Stomach (tissue), 19 donors: ENCODE measurements at places on chromosomes 2 and 18. TPM values are rescaled to one million over a fixed set of nuclear protein-coding genes. Genes with fewer than 3 reads are reported as not detected.

The ACMSD gene
- total RNA-seq: not detected

The CCDC68 gene
- total RNA-seq: 40.0 TPM

The SERPINB2 gene
- not detected for total RNA-seq

The HOXD13 gene
- total RNA-seq: not detected

GRCh38 chr2:54394392-54394791 is 61.7 kb upstream of the SPTBN1 start:
- no peak for DNase-seq

- no peak for DNase-seq
Observed at GRCh38 chr2:237041231-237041630, 44.5 kb upstream of the COPS8 start.

- DNase-seq: no peak
Observed at GRCh38 chr18:1438967-1439366, 534.3 kb downstream of the ADCYAP1 start.

DNA sequence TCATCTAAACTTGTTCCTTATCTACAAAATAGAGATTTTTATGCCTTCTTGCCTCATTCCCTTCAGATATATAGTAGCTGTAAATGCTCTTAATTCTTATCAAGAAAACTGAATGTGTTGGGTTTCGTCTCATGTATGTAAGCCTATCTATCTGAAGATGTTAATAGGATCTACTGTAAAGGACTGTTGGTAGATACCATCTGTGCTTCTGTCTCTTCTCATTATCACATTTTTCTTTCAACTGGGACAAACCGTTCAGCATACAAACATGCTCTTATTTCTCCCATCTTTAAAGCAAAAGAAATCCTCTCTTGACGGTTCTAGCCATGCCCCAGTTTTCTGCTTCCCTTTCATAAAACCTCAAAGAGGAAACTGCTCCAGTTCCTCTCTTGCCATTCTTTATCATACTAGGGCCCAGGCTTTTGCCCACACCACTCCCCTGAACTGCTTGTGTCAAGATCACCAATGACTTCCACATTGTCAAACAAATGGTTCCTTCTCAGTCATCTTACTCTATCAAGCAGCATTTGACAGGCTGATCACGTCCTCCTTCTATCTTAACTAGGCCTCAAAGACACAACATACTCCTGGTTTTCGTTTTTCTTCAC is 88.7 kb downstream of the ARHGEF33 start:
- no peak for DNase-seq

- no peak for DNase-seq
Observed at GRCh38 chr2:84478867-84479266, 19.8 kb upstream of the SUCLG1 start.

- peak; percentile 84 for DNase-seq
Observed at GRCh38 chr2:177604271-177605065, 211.9 kb downstream of the AGPS start.

- DNase-seq: no peak
Observed at GRCh38 chr18:23718243-23718720, 29.0 kb downstream of the LAMA3 start.

- no peak for DNase-seq
Observed at GRCh38 chr2:122939796-122940195, 1085.3 kb upstream of the CNTNAP5 start.

- DNase-seq: no peak
Observed at GRCh38 chr2:73217160-73217559, 3.1 kb downstream of the SMYD5 start.

DNA sequence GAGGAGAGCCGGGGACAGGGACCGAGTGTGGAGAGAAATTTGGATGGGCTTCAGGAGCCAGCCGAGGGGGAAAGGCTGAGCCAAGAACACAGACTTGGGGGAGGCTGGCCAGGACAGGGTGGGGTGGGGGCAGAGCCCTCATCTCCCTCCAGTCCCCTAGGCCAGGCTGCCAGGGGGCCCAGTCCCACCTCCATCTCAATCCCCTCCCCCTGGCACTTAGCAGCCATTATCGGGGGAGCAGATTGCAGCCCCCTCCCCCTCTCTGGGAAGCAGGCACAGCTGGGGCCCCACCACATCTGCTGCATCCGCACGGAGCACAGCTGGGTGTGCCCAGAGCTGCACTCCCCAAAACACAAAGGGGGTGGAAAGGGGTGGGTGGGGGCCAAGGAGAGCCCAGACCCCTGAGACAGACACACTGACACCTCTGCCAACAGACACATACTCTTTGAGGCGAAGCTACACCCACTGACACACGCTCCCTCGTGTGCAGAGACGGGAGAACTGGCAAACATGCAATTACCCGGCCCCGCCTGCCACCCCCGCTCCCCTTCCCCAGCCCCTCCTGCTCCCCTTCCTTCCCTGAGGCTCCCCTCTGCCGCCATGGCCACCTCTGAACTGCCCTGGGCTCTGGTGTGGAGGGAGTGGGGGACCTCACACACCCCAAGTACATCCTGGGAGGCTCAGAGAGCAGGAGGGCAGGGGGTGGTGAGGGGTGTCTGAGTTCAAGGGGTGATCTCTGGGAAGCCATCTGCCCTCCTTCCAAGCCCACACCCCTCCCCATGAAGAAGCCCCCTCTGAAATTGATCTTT is 5.1 kb upstream of the ASIC4 start:
- peak; percentile 56 for DNase-seq

DNA sequence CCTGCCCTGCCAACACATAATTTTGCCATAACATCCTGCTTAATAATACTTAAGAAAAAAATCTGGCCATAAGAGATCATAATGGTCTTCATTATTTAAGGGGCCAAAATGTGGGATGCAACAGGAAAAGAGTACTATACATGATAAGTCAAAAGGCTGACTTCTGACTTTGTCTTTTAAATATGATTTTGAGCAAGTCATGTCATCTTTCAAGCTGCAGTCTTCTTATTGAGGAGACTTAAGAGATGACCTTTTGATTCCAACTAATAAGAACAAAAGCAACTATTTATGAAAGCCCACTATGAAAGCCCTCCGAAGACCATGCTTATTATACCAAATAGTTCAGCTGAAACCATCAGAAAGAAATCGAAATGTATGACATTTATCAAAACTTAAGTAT is 41.6 kb downstream of the PUM2 start:
- DNase-seq: no peak

DNA sequence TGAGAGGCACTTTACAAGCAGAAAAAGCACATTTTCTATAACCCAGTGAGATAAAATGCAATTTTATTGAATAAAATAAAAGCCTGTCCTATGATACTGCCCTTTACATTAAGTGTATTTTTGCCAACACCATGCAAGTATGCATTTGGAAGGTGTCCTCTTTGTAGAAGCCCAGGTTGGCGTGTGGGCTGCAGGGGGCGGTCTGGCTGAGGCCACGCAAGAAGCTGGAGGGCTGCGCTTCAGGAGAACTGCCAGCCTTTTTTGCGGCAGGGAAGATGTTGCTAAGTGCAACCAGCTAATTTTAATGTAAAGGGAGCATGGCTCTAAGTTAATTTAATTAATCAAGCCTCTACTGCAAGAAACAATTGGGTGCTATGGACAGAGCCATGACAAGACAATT is 562.8 kb upstream of the SALL3 start:
- DNase-seq: no peak

DNA sequence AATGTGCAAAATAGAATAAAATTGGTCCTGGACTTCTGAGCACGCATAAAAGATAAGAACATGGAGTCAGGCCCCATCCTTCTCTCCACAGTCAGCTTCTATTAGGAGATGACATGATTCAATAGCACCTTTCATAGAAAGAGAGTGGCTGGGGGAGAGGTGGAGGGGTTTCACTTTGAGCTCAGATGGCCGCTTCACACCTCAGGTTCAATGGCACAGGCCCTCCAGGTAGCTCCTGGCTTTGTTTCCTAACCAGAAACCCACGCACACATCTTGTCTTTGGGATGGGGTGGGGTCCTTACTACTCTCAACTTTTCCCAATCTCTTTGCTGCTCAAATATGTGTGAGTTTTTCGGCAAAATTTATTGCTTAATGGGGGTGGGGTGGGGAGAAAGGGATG is 332.3 kb downstream of the CLIP4 start:
- no peak for DNase-seq

DNA sequence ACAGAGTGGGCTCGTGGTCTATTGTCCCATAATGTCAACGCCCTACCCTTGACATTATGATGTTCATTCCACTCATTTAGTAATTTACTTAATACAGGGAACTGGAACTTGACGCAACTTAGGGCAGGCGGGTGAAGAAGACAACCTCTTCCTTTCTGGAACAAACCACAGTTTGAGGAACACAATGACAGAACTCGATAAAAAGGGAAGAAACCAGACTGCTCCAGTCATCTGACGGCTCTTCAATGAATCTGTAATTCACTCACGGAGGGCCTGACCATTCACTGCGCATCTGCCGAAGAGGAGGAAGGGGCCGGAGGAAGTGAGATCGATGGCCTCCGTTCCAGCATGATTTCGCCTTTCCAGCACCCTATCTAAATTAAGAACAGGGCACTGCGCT is 83.2 kb downstream of the BCL2 start:
- DNase-seq: no peak

- no peak for DNase-seq
Observed at GRCh38 chr2:138615257-138615656, 113.7 kb downstream of the SPOPL start.
